NCI-H1930 (cell line): ENCODE measurements at places on chromosomes 2 and 18.

DNA sequence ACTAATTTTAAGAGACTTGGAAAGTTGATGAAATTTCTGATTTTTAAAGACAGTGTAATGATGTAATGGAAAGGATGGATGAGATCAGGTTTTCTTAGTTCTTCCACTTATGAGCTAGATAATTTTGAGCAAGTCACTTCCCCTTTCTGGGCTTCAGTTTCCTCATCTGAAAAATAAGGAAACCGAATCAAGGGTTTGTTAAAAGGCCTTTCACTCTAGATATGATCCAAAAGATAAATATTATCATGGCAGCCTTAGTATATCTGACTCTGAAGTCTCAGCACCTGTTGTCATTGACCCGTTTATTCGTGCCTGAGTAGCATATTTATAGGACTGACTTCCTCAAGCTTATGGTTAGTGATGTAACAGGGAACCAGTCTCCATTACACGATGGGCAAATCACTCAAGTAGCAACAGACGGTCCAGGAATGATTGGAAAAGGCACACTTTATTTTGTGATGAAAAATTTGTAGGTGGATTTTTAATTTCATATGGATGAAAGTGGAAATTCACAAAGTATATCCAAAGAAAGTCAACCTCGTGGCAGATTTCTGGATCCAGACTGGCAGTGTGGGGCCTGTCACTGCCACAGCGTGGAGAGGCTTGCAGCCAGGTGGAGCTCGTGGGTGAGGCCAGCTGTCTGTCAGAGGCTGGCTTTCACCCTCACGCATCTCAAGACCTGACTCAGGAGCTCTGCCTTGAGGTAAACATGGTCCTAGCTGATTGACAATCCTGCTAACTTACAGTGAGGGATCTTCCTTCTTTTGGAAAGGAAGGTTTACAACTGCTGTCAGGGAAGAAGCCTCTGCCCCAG lies 137.9 kb upstream of the CXCR4 start:
- no peak for DNase-seq

DNA sequence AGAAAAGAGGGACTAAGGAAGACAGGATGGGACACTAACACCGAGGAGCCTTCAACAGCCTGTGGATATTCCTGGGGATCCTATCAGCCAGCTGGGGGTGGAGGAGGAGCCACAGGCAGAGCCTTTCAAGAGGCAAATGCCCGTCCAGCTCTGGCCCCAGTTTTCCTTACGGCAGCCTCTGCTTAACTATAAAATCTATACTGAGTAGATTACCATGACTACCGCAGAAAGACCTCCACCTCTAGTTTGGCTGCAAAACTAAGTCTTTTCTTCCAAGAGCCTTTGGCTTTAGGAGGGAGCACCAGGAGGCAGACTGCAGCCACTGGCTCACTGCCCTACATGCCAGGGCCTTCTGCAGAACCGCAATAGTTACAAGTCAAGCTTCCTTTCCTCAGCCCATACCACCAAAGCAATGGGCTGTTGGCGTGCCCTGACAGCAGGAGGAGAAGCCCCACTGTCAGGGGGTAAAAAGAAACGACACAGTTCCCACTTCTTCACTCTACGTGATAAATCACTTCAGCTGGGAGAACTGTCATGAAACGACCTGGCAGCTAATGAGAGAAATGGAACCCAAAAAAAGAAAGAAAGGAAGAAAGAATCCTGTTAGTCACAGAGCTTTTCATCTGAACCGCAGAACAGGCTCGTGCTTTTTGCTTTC lies 25.1 kb upstream of the CREB1 start:
- DNase-seq: no peak

DNA sequence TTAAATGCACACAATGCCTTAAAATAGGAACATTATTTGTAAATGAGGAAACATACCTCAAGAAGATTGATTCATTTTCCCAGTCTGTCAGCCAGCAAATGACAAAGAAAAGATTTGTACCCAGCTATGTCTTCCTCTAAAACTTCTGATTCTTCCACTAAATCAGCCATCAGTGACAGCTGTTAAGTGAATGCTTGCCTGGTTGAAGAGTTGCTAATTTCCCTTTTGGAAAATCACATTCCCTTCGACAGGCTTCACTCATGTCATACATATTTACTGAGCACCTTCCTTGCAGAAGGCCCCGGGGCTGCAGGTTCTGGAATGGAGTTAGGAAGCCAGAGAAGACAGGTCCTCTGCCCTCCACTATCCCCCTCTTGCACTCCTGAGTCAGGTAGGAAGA lies 112.0 kb upstream of the SLC66A3 start:
- no peak for DNase-seq

- DNase-seq: no peak
These were observed 262.6 kb downstream of the TNS1 start for GRCh38 chr2:217740178-217740577.

- no peak for DNase-seq
These were observed 12.3 kb downstream of the CALCRL start for GRCh38 chr2:187435756-187436155.

- no peak for DNase-seq
These were observed 14.0 kb upstream of the IMP4 start for GRCh38 chr2:130328710-130329109.

GRCh38 chr2:196592331-196592910 lies 47.1 kb upstream of the CCDC150 start:
- DNase-seq: peak; percentile 62

GRCh38 chr2:7878786-7879482 lies 802.9 kb upstream of the ID2 start:
- DNase-seq: no peak

- no peak for DNase-seq
These were observed 15.3 kb upstream of the SPR start for GRCh38 chr2:72871880-72872279.

DNA sequence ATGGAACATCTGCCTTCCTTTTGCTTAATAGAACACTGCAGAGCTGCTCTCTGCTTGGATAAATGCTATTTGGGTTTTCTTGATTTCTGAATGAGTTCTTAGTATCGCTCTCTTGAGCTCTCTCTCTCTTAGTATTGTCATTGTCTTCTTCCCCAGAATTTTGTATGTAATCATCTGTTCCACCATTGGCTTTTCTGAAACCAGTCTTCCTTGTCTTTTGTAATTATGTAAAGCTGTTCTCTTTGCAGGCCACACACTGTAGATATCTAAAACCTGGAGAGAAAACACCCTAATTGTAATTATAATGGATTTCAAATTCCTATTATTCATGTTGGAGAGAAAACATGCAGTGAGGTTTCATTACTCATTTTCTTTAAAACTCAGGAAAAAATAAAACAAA lies 333.1 kb upstream of the CHAC2 start:
- no peak for DNase-seq

- DNase-seq: no peak
These were observed 21.2 kb downstream of the SCG2 start for GRCh38 chr2:223580951-223581350.

DNA sequence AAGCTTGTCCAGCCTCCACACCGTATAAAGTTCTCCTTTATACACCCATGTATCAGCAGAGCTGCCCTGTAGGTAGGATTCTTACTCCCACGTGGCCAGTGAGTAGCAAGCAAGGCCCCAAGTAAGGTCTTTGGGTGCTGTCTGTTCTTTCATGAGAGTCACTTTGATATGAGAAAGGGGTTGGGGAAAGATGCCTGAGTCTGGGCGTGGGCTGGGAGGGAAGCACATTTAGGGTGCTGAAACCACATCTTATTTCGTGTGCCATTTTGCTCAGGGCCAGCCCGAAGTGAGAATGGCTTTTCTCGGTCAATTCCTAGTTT lies 436 bp upstream of the ITPRIPL1 start:
- no peak for DNase-seq

DNA sequence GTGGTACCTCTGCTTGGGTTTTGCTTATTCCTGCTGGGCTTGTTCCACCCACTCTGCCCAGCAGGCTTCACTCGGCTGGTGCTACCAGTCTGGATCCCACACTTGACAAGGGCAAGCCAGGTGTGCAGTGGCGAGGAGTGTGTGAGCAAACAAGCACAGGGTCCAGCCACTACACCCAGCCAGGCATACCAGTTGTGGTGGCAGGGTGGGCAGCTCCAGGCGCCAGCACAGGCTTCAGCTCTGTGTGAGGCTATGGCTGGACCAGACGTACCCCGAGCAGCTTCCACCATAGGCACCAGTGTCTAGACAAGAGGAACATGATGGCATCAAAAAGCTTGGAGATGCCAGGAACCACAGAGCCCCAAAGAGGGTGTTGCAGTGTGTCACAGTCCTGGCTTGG lies 93.1 kb upstream of the GALNT5 start:
- no peak for DNase-seq

GRCh38 chr18:22741318-22741717 lies 191.8 kb upstream of the RBBP8 start:
- DNase-seq: no peak

DNA sequence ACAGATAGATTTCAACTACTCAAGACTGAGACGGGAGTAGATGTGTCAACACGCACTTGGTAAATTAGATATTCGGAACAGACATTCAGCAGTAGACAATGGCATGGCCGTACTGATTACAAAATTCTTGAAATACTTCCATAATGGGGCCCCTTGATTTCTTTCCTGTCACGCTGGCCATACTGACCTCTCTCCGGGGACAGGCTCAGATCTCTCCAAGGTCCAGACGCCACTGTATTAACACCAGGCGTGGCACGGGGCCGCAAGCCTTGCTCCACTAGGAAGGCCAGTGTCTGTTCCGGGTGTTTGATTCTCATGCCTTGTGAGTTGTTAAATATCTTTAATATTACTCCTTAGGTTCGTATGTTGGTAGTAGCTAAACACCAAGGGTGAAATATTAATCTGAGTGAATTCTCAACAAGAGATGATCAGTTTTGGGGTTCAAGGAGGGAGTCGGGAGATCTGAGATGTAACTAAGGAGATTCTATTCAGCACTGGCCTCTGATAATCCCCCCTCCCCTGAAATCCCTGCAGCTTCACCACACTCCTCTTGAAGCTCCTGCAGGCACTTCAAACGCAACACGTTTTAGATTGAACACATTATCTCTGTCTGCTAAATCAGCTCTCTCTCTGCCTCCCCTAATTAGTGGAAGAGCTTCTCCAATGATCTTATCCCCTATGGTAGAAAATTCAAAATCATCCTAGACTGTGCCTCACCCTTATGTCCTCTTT lies 2.2 kb upstream of the EHD3 start:
- DNase-seq: no peak

- peak; percentile 6 for DNase-seq
These were observed 190.1 kb downstream of the TTC32 start for GRCh38 chr2:19711470-19712372.

- no peak for DNase-seq
These were observed 2.7 kb upstream of the TGIF1 start for GRCh38 chr18:3447068-3447894.

DNA sequence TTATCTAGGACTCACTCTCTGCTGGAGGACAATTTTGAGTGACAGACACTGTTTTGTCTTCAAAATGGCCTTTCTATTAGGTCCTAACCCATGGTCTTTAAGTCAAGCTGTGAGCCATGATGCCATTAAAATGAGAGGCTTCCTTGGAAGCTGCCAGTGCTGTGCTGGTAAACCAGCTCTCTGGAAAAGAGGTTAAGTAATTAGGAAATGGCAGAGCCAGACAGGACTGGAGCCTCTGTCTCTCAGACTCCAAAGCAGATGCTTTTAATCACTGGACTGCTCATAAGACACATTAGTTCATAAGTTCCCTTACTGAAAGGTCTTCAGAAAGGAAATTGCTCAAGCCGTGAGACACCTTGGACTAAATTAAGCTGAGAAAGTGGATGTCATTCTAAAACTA lies 25.8 kb upstream of the LHCGR start:
- no peak for DNase-seq

DNA sequence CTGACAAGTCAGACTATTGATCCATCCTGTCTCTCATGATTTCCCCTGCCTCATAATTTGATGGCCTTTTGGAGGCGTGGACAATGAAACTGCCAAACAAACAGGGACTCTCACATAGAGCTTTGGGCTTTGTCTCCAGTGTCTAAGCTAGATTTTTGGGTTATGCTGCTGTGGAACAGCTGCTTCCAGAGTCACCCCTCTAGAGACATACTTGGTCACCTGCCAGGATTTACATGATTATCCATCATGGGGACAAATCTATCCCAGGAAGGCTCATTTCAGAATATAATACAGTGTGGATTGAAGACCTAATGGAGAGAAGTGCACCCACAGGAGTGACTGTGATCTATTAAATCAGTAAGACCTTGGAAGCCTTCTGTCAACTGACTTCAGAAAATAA lies 159.6 kb downstream of the SLC8A1 start:
- DNase-seq: no peak

DNA sequence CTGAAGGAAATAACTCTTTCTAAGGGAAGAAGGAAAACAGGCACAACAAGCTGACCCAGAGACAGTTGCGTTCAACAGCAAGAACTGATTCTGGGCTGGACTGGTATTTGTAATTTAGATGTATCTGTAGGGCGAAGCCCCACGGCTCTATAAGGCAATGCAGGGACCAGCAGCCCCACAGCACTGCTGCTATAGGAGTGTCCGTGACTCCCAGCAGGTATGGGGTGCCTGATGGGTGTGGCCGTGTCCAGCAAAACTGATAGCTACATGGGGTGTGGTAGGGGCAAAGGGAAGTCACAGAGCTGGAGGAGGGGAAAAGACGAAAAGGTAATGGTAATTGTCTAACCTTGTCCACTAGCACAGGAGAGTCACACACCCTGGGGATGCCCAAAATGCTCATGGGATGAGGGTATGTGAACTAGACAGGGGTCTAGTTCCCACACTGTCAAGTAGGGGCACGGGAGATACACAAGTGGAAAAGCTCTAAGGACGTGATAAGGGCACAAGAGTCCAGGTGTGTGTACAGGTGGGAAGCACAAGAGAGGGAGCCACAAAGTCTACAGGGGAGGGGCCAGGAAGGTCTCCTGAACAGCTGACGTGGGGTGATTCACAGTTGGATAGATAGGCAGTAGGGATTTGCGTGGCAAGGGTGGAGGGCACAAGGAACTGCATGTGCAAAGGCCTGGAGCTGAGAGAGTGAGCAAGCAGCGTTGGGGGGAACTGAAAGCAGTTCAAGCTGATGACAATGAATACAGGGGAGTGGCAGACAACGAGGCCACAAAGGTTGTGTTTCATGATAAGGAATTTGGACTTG lies 48.5 kb upstream of the ASPRV1 start:
- DNase-seq: no peak

DNA sequence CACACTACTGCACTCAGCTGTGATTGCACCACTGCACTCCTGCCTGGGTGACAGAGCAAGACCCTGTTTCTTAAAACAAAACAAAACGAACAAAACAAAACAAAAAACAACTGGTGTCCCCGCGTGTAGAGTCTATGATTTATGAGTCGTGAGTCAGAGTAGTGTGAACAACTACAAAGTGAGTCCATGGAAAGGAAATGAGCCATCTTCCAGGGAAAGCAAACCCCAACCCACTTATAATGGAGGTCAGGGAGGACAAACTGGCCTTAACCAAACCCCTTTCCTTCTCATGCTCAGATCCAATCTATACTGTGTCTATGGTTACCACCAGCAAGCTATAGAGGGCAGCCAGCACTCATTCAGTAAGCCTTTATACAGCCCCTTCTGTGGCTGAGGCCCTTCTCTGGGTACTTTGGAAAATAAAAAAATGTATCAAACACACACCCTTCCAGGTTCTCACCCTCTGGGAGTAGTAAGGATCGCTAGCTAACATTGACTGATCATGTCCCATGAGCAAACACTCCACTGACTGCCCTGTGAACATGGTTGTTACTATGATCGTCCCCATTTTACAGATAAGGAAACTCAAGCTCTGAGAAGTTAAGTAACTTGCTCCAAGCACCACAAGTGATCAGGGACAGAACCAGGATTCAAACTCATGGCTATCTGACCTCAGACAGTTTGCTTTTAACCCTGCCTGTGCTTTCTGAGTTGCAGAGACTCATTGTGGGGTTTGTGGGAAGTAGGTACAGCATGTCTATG lies 24.7 kb upstream of the COLEC12 start:
- DNase-seq: no peak
